CD4-positive, alpha-beta T cell treated with Interleukin-15 for 1 hour (primary cell): ENCODE measurements at places on chromosomes 2 and 18.

GRCh38 chr2:190190507-190191162 lies 128.1 kb upstream of the MSTN start:
- no peak for DNase-seq

GRCh38 chr2:155633887-155634570 lies 698.5 kb downstream of the NR4A2 start:
- DNase-seq, result no peak

GRCh38 chr18:63511285-63511684 lies 30.9 kb upstream of the SERPINB12 start:
- DNase-seq, result no peak

- no peak for DNase-seq
Measured at GRCh38 chr2:133363884-133364283, 204.4 kb downstream of the NCKAP5 start.

DNA sequence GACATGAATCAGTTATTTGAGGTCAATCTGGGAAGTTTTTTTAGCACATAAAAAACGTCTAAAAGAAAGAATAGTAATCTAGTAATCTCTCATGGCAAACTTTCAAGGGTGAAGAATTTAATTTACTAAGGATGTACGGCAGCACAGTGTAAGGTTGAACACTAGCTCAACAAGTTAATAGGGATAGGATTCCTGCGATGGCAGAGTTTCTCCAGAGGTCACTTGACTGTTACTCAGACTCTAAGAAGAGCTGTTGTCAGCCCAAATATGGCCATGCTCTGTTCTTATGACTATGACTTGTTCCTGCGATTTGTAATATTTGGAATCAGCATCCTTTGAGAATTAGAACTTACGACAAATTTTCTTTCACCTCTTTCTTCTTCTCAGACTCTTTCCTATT lies 553.3 kb upstream of the TNP1 start:
- DNase-seq, result no peak

DNA sequence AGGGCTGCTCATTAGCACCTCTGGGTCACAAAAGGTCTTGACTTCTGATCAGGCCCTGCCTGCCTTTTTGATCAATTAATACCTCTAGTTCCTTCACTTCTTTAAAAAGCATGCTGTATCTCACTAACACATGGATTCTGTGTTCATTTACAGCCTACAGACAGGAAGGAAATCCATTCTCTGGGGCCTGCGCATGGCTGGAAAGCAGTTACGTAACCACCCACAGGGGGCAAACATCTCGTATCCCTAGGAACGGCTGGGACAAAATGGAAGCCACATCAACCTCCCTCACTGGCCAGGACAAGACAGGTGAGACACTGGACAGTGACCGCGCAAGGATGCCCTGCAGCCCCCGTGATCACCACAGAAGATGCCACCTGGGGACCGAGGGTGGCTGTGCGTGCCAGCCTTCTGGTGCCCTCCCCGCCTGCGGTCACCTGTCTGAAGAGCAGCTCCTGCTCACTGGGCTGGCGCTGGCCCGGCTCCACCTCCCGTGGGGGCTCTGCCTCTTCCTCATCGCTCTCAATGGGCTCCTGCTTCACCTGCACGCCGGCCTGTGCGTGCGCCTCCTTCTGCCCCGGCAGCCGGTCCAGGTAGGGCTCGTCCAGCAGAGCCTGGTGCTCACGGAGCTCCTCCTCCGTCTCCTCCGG lies 266.9 kb downstream of the TWIST2 start:
- DNase-seq, result no peak

GRCh38 chr2:238649123-238649522 lies 198.8 kb upstream of the TWIST2 start:
- no peak for DNase-seq

- peak; percentile 46 for DNase-seq
Measured at GRCh38 chr2:174035981-174036742, 71.0 kb upstream of the SP3 start.

DNA sequence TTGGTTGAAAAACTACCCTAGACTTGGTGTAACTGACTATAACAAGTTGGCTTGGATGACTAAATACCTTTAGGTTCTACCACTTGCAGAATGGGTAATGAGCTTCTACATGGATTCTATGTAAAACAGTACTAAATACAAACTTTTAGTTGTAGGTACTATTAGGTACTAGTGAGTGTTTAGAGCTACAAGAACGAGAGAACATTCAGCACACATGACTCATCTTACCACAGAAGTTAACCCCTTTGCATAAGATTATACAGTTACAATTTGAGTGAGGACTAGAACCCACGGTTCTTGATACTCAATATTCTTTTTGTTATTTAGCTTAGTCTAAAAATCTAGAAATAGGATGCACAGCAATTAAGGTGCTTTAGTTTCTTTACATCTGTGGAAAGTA lies 101.7 kb upstream of the TFCP2L1 start:
- no peak for DNase-seq

- DNase-seq, result no peak
Measured at GRCh38 chr2:8524388-8524787, 157.5 kb upstream of the ID2 start.

DNA sequence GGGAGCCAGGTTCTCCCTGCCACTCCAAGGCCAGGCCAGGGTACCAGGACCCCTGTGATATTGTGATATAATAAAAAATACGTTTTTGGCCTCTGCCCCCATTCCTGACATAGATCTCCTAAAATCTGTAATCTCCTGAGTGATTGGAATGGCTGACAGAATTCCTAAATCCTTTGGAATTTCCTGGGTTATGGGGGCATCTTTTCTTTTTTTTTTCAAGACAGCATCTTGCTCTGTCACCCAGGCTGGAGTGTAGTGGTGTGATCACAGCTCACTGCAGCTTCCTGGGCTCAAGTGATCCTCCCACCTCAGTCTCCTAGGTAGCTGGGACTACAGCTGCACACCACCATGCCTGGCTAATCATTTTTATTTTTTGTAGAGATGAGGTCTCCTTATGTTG lies 26.2 kb upstream of the TUBB6 start:
- no peak for DNase-seq

DNA sequence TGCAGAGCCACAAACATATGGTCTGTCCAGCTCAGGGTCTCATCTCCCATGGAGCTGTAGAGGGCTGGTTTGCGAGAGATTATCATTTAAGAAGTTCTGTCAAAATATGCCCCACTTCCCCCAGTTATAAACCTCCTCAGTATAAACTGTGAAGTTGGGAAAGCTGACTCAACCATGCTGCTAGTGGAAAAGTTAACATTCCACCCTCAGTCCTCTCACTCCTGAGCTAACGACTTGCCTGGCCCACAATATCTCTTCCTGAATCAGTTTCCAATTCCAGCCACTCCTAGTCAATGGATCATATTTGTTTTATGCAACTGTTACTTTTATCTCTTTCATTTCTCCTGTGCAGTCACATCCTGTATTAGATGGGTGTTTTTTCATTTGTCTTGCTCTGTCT lies 326.2 kb downstream of the SETBP1 start:
- no peak for DNase-seq

DNA sequence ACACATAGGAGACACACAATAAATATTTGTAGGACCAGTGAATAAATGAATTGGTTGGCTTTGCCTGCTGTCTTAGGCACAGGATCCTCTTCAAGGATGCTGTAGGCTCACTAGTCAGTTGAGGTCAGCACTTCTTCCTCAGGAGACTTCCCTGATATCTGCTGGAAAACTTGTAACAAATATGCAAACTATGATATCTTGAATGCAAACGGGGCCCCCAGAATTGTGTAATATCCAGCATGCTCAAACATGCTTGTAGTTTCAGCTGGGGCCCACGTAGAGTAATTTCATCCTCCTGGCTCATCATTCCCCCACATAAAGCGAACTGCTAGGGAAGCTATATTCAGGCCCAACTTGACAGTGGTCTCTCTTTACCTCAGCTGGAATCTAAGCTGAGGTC lies 43.6 kb downstream of the POLE4 start:
- DNase-seq, result no peak

GRCh38 chr2:20001361-20001863 lies 11.1 kb downstream of the MATN3 start:
- DNase-seq, result no peak

DNA sequence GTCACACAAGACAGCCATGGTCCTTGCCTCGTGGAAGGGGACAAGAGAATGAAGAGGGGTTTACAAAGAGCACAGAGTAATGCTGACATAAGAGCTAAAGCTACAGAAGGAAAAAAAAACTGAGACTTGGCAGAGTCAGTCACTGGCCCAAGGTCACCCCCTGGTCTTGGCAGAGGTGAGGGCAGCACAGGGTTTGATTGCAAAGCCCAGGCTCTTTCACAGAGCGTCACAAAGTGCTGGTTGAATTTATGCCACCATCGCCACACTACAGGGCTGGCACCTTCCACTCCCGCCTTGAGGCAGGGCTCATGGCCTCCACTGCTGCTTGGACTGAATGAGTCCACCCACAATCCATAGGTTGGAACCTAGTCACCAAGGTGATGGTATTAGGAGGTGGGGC lies 190.2 kb downstream of the INHBB start:
- no peak for DNase-seq

- no peak for DNase-seq
Measured at GRCh38 chr18:33803636-33804035, 225.6 kb downstream of the ASXL3 start.

GRCh38 chr2:37800176-37800858 lies 124.8 kb upstream of the RMDN2 start:
- DNase-seq, result no peak

- DNase-seq, result no peak
Measured at GRCh38 chr2:77119333-77119732, 402.8 kb downstream of the LRRTM4 start.

GRCh38 chr2:110101901-110102803 lies 13.5 kb downstream of the MALL start:
- no peak for DNase-seq

GRCh38 chr2:121034551-121034950 lies 250.5 kb downstream of the TFCP2L1 start:
- no peak for DNase-seq

DNA sequence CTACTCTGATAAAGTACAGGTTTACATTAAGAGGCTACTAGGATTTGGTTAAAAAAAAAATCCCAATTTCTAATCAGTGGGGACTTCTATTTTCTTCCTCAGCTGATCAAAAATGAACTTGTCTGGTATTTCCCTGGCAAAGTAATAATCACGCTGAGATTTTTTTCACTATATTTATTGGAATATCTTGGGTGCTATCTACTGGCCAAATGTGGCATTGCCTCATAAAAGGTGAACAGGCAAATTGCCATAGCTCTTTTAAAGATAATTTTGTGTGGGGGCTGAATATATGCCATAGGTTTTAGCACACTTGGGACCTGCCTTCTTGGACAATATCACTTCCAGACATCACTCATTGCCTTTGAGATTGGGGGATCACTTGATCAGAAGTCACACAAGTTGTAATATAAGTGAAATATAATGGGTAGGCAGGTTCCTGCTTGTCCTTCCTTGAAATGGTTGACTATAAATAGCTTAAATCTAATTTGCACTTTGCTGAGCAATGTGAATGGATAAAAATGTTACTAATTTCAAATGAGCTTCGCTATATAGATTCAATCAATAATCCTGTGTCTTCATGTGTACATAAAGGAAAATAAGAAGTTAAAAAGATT lies 7.0 kb upstream of the NXPH2 start:
- DNase-seq, result no peak

GRCh38 chr2:134070281-134070741 lies 183.6 kb upstream of the MGAT5 start:
- no peak for DNase-seq

- DNase-seq, result no peak
Measured at GRCh38 chr2:128617029-128617590, 298.4 kb upstream of the HS6ST1 start.

- DNase-seq, result no peak
Measured at GRCh38 chr2:176251928-176252327, 17.3 kb upstream of the MTX2 start.

DNA sequence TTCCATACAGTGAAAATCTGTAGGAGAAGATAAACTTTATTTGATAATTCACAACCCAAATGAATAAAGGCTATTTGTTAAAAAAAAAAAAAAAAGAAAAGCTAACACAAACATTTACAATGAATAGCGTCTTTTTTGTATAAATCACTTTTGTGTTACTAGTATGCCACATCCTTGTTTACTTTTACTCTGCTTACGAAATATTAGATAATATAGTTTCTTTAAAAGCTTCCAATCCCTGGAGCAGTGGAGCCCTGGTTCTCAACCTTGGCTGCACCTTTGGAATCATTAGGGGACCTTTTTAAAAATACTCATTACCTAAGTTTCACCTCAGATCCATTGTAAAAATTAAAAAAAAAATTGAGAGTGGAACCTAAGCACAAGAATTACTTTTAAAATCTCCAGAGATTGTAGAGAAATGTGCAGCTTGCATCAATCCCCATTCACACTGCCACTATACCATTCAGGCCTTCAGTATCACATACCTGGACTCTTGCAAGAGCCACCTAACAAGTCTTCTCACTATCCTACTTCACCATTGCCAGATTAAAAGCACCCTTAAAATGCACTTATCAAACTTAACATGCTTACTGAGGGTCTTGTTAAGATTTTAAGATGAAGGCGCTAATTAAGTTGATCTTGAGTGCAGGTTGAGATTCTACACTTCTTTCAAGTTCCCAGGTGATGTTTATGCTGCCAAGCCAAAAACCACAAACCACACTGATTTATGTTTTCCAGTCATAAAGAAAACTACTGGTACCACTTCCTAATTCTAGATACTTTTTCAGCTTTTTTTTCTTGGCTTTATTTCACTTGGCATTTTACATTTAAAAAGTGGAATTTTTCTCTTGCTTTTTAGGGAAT lies 59.7 kb upstream of the ZC3H15 start:
- DNase-seq, result no peak

- DNase-seq, result no peak
Measured at GRCh38 chr18:76783786-76784484, 38.4 kb upstream of the ZNF236 start.

- no peak for DNase-seq
Measured at GRCh38 chr18:51619283-51619682, 421.8 kb upstream of the MEX3C start.

- no peak for DNase-seq
Measured at GRCh38 chr2:195543902-195544894, 112.8 kb upstream of the SLC39A10 start.

GRCh38 chr18:46843372-46843771 lies 73.9 kb downstream of the PIAS2 start:
- no peak for DNase-seq

DNA sequence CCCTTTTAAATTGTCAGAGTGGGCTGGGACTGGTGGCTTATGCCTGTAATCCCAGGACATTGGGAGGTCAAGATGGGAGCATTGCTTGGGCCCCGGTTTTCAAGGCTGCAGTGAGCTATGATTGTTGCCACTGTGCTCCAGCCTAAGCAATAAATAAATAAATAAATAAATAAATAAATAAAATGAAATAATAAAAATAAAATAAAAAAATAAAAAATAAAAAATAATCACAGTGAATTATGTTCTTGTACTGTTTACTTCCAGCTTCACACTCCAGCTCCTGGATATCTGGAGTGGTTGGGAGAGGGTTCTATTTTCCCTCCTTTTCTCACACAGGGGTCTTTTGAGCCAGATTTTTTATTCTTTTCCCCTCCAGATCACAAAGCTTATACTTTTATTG lies 26.2 kb upstream of the PNPT1 start:
- no peak for DNase-seq
